Stimulated activated CD8-positive, alpha-beta memory T cell treated with anti-CD3 and anti-CD28 coated beads, Interleukin-7, amount 100 ng/mL, for 48 hours (primary cell): ENCODE measurements at places on chromosomes 2 and 18.

GRCh38 chr18:48541026-48541746 lies 2.4 kb downstream of the CTIF start:
- DNase-seq, result no peak

DNA sequence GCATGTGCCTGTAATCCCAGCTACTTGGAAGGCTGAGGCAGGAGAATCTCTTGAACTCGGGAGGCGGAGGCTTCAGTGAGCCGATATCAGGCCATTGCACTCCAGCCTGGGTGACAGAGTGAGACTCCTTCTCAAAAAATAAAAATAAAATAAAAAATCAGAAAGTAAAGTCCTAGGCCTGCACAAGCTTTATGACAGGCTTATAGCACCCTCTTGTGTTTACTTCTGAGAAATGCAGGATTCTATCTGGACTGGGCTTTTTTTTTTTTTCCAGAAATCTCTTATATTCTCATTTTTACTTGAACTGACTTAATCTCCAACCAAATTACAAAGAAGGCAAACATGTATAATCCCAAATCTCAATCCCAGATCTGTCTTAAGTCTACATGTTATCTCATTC lies 26.1 kb upstream of the REG3G start:
- no peak for DNase-seq

GRCh38 chr2:194495046-194495445 lies 1162.0 kb upstream of the SLC39A10 start:
- DNase-seq, result no peak

DNA sequence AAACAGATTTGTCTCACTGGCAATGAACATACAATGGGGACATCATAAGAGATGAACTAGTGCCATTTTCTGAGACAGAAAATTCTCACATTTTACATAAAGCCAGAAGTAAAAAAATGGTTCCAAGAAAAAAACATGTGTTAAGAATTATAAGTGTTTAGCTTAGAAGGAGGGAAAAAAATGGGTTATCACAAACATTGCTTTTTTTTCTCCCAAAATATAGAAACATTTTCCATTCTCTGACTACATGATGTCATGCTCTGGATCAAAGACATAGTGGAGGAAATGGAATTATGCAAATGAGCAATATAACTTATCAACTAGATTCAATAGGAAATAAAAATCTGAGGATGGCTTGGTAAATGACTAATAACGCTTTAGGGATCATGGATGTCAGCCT lies 49.8 kb downstream of the SPATS2L start:
- DNase-seq, result no peak

DNA sequence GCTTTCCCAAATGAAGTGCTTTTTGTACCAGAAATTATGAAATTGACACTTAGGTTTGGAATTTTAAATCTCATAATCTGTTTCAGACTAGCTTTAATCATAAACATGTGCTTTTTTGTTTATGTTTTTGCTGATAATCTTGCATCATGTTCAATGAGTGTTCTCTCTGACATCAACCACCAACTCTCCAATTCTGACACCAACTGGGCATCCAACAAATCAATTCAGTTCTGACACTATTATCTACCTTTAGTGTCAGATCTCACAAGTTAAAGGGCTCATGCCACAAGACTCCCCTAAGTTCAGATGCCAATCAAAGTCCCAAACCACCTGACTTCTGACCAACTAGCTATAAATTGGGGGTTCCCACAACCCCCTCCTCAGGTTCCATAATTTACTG lies 19.6 kb downstream of the PELI1 start:
- no peak for DNase-seq

GRCh38 chr2:230899287-230899686 lies 25.8 kb downstream of the GPR55 start:
- DNase-seq, result no peak

DNA sequence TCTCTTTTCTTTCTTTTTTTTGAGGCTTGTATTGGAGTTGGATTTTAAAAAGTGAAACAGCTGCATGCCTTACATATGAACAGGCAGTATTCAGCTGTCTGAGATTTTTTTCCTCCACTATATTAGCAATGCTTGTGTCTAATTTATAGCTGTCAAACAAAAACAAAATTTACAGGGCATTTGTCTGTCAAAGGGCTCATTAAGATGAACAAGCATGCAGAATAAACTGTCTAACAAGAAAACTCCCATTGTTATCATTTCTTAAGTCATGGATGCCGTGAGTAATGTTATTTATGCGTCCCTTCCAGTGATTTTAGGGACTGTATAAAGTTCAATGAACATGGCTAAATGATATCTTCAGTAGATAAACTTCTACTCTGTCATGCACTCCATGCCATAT lies 674.7 kb downstream of the PLCL1 start:
- DNase-seq, result no peak

DNA sequence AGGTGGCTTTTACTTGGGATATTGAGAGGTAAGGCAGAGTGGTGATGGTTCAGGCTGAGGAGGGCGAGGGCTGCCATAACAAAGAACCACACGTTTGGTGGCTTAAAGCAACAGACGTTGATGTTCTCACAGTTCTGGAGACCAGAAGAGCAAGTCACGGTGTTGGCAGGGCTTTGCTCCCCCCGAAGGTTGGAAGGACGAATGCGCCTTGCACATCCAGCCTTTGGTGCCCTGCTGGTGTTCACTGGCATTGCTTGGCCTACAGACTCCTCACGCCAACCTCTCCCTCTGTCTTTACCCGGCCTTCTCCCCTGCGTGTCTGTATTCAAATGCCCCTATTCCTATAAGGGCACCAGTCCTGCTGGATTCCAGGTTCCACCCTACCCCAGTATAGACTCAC lies 125.4 kb downstream of the TPO start:
- no peak for DNase-seq

- no peak for DNase-seq
Measured at GRCh38 chr2:49186050-49186648, 31.8 kb upstream of the FSHR start.

- no peak for DNase-seq
Measured at GRCh38 chr2:11131166-11131920, 23.9 kb upstream of the SLC66A3 start.

- no peak for DNase-seq
Measured at GRCh38 chr2:231673348-231673770, 35.0 kb upstream of the PTMA start.

- peak; percentile 4 for DNase-seq
Measured at GRCh38 chr2:1162768-1163584, 212.3 kb downstream of the SNTG2 start.

DNA sequence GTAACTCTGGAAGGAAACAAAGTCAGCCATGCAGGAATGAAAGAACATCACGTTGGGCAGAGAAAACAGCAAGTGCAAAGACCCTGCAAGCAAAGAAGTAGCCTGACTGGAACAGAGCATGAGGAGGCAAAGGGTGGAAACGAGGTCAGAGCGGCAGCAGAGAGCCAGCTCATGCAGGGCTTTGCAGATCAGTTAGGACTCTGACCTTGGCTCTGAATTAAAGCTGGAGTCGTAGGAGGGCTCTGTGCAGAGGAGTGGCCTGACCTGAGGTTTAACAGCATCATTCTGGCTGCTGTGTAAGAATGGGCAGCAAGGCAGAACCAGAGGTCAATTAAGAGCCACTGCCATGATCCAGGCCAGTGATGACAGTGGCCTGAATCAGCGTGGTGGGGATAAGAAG lies 220.7 kb downstream of the PRKCE start:
- DNase-seq, result no peak

GRCh38 chr2:167331636-167332232 lies 443.5 kb downstream of the XIRP2 start:
- no peak for DNase-seq

- DNase-seq, result peak; percentile 61
Measured at GRCh38 chr2:120312860-120313694, 32.9 kb upstream of the INHBB start.

- DNase-seq, result no peak
Measured at GRCh38 chr2:28048341-28048740, 157.8 kb downstream of the BABAM2 start.

DNA sequence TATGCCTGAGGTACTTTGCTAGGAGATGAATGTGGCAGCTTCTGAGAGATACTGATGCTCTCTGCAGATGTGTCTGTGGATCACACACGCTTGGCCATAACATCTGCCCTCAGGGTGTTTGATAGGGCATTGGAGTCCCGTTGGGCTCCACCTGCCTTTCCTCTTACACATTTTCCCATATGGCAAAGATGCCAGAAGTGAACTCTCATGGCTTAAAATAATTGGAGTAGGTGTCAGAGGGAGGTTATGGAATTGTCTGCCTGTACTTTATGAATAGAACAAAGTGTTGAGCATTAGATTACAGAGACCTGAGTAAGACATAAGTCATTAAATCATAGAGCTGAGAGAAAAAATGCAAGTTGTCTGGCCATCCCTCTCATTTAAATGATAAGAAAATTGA lies 75.3 kb upstream of the PNPT1 start:
- no peak for DNase-seq

- DNase-seq, result no peak
Measured at GRCh38 chr2:224671731-224672130, 44.4 kb downstream of the CCDC195 start.

DNA sequence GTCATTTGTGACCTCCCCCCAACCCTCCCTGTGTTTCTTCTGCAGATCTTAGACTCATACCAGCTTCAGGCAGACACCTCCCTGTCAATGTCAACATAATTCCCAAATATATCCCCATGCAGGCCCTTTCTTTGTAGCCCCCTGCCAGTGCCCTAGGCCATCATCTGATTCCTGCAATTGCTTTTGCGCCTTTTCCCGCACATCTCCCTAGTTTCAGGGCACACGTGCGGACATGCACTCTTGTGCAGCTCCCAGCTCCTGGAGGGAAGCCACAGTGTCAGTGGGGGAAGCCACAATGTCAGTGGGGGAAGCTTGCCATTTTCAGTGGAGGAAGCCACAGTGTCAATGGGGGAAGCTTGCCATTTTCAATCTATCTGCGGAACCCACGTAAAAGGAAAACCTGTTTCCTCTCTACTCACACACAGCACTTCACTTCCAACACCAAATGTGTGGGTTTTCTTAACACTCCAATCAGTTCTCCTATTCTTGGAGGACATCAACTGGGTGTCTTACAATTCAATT lies 256.4 kb downstream of the ACKR3 start:
- DNase-seq, result no peak

GRCh38 chr2:201980389-201980821 lies 53.2 kb upstream of the FZD7 start:
- DNase-seq, result no peak

DNA sequence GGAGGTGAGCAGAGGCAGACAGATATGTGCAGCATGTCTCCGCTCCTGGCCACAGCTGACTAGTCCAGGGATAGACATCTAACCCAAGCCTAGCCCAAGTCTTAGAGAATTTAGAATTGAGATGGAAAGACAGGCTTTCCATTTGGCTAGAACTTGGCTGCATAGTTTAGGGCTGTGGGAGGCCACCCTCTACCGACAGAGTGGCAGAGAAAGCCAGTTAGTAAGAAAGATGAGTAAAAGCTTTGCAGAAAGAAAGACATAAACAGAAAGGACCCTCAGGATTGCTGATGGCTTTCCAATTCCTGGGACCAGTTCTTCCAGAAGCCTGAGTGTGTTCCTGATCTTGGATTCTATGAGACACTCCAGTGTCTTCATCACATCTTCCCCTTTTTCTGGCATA lies 62.1 kb downstream of the DYM start:
- no peak for DNase-seq
